ENCODE measurements at places on chromosomes 12 and 14.

- DNase-seq, result no peak
Measured at GRCh38 chr14:67889455-67889854, 69.9 kb downstream of the RAD51B start.

- DNase-seq, result no peak
Measured at GRCh38 chr12:74424778-74425177, 112.9 kb upstream of the ATXN7L3B start.

DNA sequence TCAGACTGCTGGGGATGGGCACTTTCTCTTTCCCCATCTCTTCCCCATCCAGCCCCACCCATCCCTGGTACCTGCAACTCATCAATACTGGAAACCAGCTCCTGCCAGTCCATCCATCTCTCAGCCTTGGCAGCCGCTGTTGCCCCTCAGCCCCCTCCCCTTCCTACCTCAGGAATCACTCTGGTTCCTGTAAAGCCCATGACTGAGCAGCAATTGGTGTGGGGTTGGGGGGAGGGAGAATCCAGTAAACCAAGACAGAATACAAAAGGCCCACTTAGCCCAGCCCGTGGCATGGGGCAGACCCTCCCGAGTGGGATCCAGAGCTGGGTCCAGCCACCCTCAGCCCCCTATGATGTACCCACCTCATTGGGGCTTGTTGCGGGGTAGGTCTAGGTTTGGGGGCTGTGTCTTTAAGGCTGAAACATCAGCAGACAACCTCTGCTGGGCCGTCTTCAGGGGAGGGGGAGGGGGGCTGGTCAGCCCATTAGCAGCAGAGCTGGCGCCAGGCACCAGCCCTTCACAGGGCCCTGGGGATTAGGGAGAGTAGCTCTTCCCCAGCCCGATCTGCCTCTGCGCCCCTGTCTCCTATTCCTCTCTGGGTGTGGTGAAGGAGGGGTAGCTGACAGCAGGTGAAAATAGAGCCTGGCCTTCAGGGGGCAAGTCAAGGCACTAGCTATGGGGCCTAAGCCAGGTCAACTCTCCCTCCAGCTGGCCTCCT, 702 bp upstream of the PRPH start:
- no peak for DNase-seq

DNA sequence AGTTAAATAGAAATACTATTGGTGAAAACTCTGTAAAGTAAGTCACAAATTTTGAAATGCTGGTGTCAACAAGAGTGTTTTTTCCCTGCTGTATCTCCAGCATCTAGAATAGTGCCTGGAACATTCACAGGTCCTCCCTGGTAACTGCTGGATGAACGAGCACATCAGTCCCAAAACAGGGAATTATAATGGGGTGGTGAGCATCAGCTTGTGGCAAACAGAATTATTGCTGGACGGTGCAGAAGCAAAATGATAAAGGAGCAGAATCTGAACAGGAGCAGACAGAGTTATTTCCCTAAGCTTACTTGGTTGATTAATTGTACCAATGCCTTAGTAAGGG, 129.9 kb downstream of the GRIP1 start:
- DNase-seq, result no peak

DNA sequence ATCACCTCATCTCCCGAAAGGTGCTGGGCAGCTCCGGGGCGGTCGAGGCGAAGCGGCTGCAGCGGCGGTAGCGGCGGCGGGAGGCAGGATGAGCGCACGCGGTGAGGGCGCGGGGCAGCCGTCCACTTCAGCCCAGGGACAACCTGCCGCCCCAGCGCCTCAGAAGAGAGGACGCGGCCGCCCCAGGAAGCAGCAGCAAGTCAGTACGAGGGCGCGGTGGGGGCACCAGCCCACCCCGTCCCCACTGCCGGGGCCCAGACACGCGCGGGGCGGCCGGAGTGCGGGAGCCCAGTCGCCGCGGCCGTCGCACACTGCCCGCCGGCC, 862 bp downstream of the HMGA2 start:
- no peak for DNase-seq

DNA sequence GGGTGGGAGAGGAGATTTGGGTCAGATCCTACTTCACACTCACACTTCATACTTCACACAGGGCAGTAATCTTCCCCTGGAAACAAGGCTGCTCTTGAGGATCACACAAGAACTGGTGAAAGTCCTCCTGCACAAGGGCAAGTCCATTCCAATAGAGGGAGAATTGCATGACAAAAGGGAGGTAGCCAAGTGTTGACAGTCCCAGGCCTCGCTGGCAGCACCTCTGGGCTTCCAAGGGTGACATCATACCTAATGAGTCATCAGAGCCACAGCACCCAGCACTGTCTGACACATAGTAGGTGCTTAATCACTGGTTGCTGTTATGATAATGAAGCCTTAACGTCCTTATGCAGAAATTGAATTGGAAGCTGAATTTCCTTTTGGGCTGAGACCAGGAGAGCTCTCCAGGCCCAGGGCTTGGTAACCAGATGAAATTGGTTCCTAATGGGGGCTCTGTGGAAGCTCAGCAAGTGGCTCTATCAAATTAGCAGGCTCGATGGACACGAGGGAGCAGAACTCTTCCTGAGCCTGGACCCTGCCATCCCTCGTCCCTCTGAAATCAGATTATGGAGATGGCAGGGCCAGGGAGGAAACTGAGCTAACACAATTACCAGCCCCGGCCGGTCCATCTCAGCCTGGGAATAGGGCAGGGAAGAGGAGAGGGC, 58.8 kb upstream of the ACTN1 start:
- no peak for DNase-seq

DNA sequence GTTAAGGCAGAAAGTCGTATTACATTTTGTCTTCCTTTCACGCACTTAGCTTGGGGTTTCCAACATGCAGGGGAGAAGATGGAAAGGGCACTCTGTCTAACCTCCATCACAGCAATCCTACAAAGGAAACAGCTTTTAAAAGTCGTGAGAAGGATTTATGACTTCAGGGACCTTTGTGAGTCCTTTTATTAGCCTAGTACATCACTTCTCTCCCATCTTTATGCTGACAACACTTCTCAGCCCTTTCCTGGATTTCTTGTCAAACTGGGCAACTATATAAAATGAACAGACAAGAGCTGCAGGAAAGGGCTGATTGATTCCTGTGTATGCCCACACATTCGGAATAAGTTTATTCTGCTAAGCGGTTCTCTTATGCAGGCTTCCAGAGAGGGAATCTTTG, 159.0 kb downstream of the DERA start:
- no peak for DNase-seq

DNA sequence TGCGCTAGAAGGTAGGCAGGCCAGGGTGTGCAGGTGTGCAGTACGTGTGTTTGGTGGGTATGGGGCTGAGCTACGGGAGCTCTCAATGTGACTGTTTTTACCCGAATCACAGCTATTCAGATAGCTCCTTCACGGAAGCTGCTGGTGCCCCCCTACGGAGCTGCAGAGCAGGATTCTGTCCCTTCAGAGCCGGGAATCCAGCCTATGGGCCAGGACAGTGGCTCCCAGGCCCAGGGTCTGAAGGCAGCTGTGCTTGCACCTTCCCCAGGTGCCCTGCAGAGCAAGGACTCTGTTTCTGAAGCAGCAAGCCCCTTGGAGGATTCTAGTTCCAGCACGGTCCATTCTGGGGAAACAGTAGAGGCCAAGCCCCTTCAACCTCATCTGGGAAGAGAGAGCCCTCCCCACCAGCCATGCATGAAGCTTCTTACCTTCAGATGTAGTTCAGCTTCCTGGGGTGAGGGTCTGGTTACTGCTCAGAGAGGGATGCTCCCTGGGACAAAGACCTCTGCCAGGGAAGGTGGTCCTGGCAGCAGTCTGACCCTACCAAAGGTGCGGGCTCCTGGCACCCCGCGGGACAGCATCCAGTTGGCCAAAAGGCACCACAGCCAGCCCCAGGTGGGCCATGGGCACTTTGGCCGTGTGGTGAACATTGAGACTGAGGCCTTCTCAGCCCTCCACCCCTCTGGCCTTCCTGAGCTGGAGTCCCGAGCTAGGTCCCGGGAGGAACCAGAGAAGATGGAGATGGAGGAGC, 29.1 kb downstream of the PLEKHH1 start:
- no peak for DNase-seq

DNA sequence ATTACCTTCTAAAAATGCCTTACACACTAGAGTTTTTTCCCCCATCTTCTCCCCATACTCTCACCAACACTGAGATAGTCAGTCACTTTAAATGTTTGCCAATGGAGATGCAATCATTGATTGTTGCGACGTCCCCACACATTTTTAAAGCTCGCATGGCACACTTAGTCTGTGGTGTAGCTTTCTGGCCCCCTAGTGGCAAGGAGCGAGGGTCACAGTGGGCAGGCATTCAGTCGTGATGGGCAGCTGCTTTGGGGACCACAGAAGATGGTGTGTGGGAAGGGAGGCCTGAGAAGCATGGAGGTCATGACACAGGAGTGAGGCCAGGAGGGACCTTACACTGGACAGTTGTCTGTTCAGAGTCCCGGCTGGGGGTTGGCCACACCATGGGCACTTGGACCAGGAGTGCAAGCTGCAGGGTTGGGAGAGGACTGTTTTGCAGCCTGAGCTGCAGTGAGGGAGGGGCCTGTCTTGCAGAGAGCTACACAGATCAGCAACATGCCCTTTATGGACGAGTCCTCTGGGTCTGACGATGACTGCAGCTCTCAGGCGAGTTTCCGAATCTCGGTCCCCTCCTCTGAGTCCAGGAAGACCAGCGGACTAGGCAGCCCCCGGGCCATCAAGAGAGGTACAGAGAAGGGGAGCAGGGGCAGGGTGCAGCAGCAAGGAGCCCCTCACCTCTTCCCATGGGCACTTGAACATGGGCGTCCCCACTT, 28.6 kb downstream of the PIGH start:
- DNase-seq, result peak; percentile 7

- no peak for DNase-seq
Measured at GRCh38 chr12:53735556-53735955, 8.3 kb upstream of the CALCOCO1 start.

DNA sequence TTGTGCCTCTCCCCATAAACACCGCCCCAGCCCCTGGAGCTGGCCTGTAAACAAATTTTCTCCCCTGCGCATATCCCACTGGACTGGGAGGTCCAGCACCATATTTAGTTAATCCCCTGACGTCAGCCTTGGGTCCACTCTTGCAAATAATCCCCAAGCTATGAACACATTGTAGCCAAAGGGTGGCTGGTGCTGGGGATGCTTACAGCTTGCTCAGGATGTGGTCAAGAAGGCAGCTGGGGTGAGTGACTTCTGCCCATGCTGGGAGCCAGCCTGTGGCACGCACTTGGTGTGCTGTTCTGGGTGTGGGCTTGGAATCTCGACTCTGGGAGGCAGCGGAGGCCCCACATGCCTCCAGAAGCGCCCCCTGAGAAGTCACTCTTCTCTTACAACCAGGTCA, 32.1 kb downstream of the CMKLR1 start:
- no peak for DNase-seq

DNA sequence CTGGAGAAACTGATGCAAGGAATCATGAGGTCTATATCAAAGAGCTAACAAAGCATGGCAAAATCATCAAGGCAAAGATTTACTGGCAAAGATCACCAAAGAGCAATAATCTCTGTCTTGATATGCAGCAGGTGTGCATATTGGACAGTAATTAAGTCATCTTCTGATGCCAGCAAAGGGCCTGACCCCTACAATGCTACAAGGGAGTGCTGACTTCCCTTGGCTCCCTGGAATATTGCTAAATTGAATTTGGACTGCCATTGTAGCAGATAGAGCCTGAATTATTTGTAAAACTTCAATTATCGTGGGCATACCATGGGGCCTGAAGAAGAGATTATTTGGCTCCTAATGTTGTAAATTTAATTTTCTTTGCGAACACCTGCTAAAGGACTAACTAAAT, 307.9 kb upstream of the SYT1 start:
- no peak for DNase-seq

- DNase-seq, result no peak
Measured at GRCh38 chr14:68043752-68044151, 224.2 kb downstream of the RAD51B start.

GRCh38 chr14:63273717-63274655, 44.7 kb downstream of the GPHB5 start:
- DNase-seq, result no peak

GRCh38 chr12:69324797-69325466, 23.2 kb upstream of the LYZ start:
- no peak for DNase-seq

DNA sequence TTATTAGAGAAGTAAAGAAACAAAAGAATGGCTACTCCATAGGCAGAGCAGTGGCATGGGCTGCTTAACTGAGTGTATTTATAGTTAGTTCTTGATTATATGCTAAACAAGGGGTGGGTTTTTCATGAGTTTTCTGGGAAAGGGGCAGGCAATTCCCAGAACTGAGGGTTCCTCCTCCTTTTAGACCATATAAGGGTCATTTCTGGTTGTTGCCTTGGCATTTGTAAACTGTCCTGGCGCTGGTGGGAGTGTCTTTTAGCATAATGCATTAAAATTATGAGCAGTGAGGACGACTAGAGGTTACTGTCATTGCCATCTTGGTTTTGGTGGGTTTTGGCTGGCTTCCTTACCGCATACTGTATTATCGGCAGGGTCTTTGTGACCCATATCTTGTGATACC, 40.1 kb downstream of the CCDC60 start:
- no peak for DNase-seq

DNA sequence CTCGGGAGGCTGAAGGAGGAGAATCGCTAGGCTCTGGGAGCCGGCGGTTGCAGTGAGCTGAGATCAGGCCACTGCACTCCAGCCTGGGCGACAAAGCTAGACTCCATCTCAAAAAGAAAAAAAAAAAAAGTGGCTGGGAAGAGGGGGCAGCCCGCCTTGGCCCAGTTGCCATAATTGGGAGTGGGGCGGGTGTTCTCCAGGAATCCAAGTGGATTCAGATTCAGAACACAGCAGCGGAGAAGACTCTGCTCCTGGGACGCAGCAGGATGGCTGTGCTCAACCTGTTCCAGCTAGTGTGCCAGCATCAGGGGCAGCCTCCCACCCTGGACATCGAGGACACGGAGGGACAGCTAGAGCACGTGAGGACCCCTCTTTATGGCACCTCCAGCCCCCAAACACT, 5.5 kb downstream of the CFAP73 start:
- no peak for DNase-seq

GRCh38 chr12:122527478-122527944, 462 bp downstream of the KNTC1 start:
- no peak for DNase-seq

GRCh38 chr12:66901138-66901932, 222.5 kb upstream of the GRIP1 start:
- no peak for DNase-seq

- no peak for DNase-seq
Measured at GRCh38 chr12:12194206-12194605, 72.6 kb downstream of the LRP6 start.

Data from activated naive CD4-positive, alpha-beta T cell (primary cell).